CD8-positive, alpha-beta T cell (primary cell): ENCODE measurements at places on chromosomes 12 and 14.

GRCh38 chr14:93953739-93954515 lies 22.4 kb downstream of the ASB2 start:
- no peak for DNase-seq

- no peak for DNase-seq
Measured at GRCh38 chr14:103523575-103523954, 935 bp upstream of the CKB start.

GRCh38 chr12:12893438-12893837 lies 2.1 kb downstream of the GPRC5A start:
- no peak for DNase-seq

DNA sequence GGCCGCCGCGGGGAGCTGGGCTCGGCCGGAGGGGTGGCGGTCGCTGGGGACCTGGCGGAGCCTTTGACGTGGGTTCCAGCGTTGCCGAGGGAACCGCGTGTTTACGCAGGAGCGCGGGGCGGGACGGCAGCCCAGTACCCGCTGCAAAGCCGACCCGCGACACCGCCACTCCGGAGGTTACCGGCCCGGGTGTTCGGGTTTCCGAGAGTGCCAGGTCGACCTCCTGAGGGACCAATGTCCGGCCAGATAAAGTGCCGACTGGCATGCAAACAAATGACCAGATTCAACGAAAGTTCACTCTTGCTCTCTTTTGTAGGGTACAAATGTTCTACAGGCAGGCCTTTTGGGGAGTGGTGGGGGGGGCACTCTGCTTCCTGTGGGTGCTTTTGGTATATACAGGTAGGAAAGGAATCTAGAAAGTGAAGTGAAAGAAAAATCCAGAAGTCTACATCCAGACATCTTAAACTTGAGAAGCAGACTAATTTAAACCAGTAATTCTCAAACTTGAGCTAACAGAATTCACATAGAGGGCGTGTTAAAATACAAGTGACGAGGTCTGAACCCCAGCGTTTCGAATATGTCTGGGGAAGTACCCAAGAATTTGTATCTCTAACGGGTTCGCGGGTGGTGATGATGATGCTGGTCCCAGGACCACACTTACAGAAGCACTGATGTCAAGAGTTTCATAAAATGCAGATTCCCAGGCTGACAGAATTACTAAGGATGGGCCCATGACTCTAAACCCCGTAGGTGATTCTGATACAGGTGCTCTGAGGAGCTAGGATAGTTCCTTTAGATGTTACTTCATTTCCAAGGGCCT lies at the start of gene GPR135:
Gene GPR135 (minus strand): TSS at position 65 of the 820 bp plus-strand sequence. CDS start 154 bp downstream, outside the sequence.
- DNase-seq: no peak

- no peak for DNase-seq
Measured at GRCh38 chr12:102745971-102746600, 171.0 kb downstream of the PAH start.

DNA sequence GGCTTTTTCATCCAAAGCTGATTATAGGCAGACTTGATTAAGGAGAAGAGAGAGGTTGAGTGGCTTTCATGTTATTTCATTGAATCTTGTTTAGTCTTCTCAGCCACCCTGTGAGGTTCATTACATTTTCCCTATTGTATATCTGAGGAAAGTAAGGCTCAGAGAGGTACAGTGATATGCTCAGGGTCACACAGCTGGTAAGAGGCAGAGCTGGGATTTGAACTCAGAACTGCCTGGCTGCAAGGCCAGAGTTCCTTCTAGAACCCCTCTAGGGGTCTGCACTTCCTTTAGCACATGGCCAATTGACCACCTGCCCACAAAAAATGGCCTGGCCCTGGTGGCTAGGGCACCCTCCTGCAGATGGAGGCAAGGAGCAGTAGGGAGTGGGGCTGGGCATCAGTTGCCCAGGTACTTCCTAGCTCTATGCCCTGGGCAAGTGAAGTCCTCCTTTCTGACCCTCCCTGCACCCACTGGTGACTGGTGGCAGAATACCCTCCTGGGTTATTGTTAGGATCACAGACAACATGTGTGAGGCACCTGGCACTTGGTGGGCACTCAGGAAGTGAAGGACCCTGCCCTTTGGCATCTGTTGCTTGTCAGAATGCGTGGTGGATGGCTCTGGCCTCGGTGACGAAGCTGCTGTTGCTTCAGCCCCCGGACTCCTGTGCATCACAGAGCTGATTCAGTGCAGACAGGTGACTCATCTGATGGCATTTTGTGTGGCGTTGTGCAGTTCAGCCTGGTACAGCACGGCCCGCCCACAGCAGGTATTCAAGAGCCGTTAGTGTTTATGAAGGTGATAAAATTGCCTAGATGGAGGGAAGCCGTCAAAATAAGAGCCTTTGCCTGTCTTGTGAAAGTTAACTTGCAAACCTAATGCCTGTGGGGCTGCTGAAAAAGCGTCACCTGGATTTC lies 115.8 kb downstream of the SLC25A47 start:
- DNase-seq: no peak

DNA sequence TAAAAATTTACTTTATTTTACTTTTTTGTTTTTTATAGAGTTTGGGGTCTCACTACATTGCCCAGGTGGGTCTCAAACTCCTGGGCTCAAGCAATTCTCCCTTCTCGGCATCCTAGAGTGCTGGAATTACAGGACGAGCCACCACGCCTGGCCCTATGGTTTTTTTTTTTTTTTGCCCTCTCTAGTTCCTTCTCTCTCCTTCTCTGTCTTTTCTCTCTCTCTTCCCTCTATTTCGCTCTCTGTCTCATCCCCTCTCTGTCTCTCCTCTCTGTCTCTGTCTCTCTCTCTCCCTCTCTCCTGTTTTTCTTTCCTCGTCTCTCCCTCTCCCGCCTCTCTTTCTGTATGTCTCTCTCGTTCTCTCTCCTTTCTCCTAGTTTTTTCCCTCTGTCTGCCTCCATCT lies 202.6 kb upstream of the LHX5 start:
- DNase-seq: no peak

- no peak for DNase-seq
Measured at GRCh38 chr12:104578453-104578852, 121.7 kb downstream of the CHST11 start.
